ENCODE measurements at places on chromosomes 5 and 9.

DNA sequence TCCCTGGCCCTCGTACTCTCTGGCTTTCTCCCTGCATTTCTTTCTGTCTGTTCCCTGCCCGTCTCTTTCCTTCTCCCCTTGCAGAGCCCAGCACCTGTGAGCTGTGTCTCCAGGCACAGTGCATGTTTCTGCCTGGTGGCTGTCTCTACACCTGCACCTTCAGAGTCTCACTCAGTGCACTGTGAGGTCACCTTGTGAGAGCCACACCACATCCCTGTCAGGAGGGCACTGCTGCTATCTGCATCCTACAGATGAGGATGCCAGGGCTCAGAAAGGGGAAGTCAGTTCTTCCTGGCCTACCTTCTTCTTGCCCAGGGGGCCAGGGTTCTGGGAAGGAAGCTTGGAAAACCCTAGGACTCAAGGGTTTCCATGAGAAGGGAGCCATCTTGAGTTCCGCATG, 69.7 kb upstream of the NEURL1B start:
- DNase-seq, result no peak

DNA sequence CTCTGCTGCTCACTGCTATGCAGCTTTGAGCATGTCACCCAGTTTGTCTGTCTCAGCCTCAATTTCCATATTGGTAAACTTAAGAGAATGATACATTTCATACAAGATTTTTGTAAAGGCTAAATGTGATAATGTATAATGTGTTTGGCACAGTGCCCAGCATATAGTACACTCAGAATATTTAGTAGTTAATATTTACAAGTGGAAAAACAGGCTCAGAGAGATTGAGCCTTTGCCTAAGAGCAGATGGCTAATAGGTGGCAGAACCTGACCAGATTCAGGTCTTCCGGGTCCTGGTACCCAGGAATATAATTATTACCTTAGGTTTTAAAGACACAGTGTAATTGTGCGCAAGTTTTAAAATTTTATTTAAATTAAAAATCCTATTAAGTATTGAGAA, 46.8 kb upstream of the KIAA1958 start:
- DNase-seq, result no peak

GRCh38 chr9:76414661-76415060, 20.4 kb upstream of the RFK start:
- no peak for DNase-seq

DNA sequence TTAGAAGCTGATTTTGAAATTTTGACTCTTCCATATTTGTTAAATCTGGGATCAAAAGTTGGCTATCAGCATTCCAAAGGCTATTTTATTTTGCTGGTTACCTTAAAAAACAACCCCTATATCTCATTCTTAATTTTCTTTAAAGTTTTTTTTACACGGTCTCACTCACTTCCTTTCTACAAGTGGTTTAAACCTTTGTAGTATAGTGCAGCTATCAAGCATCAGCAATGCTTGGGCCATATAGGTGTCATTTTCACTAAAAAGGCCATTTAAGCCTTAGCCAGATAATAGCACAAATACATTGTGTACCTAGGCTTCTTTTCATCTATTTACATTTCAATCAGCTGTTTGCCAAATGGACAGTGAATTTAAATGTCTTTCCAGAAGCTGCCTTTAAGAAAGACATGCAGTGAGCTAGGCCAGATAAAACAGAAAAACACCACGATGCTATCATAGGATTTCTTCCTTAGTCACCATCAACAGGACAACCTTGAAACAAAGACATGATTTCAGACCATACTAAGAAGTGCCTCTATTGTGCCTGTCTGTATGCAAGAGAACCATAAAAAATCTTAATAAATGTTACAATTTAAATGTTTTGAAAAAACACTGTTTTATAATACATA, 104.2 kb downstream of the RAPGEF6 start:
- DNase-seq, result no peak

- DNase-seq, result peak; percentile 22
Measured at GRCh38 chr5:91318724-91319123, 64.4 kb downstream of the ARRDC3 start.

- DNase-seq, result no peak
Measured at GRCh38 chr5:148746826-148747535, 79.4 kb upstream of the ADRB2 start.

DNA sequence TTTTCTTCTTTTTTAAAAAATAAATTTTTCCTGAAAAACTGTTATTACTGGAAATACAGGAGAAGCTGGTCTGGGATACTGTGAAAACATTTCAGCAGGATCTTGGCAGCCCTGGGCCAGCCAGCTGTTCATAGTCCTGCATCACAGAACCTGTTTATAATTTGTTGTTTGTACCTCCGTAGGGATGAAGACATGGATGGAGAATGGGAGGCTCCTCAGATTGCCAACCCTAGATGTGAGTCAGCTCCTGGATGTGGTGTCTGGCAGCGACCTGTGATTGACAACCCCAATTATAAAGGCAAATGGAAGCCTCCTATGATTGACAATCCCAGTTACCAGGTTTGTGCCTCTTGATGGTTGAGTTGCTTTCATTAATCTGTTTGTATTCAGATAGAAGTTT, 12.4 kb upstream of the MAML1 start:
- DNase-seq, result no peak

DNA sequence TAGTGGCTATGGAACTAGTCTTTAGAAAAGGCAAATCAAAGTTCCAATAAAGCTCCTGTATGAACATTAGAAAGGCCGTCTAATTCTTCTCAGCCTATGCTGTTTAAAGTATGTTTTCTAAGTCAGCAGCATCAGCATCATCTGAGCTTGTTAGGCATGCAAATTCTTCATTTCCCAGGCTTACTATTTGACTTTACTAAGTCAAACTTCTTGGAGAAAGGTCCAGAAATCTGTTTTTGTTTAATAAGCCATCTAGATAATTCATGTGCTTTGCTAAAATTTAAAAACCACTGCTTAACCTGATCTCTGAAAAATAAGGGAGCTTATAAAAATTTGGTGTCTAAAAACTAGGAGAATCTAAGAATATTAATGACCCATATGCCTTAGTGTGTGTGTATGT, 200.2 kb upstream of the SGCD start:
- no peak for DNase-seq

DNA sequence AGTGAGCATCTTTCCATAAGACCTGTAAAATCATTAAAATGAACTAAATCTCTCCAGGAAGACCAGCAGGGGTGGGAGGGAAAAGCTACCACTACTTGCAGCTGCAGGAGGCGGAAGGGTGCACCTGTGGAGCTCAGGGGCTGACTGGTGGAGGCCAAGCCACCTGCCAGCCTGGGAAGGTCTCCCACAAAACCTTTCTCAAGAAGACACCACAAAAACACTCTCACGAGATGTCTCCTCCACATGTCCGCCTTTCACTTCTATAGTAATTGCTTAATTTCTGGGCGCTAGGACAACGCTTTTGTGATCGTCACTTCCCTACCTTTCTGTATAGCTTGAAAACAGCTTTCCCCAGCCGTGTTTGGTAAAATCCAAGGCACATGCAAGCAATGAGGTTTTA, 114.4 kb downstream of the ROR2 start:
- DNase-seq, result no peak

- DNase-seq, result no peak
Measured at GRCh38 chr5:73908846-73909245, 282.9 kb downstream of the ARHGEF28 start.

DNA sequence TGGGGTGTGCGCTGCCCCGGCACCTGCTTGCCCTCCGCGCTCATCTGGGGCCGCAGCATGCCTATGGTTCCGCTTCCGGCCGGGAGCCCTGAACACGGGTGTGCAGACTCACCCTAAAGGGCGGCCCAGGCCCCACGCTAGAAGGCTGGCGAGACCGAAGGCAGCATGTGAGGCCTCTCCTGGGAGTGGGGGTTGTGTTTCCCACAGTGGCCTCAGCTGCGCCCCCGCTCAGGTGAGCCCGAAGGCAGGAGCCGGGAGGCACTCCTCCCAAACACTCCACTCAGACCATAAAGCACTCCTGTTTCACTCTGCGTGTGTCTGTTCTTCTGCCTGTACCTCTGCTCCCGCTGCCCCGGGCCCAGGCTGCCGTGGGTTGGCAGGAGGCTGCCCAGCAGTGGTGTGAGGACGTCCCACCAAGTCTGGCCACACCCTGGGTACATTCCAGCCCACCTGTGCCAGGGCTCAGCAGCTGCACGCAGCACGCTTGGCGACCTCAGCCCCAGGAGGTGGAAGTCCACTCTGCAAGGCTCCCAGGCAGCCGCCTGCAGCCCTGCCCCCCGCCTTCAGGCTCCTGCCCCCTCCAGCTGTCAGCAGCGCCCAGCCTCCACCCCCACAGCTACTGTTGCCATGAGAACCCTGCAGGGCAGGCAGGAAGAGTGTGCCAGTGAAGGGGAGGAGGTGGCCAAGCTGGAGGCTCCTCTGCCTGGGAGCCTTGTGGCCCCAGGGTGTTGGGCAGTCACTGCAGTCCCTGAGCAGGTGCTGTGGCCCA, 1.2 kb upstream of the AJM1 start:
- DNase-seq, result no peak

DNA sequence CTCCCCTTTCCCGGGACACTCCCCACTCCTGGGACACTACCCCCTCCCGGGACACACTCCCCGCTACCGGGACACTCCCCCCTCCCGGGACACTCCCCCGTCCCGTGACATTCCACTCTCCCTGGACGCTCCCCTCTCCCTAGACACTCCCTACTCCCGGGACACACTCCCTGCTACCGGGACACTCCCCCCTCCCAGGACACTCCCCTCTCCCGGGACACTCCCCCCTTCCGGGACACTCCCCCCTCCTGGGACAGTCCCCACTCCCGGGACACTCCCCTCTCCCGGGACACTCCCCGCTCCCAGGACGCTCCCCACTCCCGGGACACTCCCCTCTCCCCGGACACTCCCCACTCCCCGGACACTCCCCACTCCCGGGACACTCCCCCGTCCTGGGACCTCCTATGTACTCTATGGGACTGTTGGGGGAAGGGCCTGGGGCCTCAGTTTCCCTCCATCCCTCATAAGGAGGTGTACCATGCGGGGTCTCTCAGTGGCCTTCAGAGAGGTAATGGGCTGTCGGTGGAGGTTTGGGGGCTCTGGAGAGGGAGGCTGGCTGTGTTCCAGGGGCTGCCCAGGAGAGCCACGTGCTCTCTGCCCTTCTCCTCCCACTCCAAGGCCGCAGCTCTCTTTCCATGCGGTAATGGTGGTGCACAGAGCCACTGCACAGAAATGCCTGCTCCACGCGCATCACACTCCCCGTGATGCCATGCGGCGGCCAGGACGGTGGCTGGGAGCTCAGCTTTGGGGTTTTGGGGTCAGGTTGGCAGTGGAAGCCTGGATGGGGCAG, 96.2 kb downstream of the RXRA start:
- DNase-seq, result no peak

GRCh38 chr5:52909192-52909591, 80.0 kb upstream of the ITGA2 start:
- DNase-seq, result no peak

DNA sequence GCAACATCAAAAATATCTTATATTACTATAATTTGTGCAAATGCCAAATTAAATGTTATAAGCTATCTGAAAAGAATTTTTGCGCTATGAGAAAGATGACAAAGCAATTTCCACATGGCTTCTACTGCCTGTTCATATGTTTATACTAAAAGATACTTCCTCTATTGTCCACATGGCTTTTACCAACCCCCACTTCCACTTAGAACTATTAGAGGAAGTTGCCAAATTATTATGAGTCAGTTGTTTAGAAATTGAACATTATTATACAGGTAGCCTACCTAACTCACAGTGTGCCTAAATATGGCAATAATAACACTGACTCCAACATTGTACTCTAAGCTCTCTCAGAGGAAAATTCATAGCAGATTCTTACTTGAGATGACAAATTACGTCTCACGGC, 37.6 kb upstream of the SLC27A6 start:
- DNase-seq, result no peak

- no peak for DNase-seq
Measured at GRCh38 chr9:10512144-10512543, 100.7 kb downstream of the PTPRD start.

DNA sequence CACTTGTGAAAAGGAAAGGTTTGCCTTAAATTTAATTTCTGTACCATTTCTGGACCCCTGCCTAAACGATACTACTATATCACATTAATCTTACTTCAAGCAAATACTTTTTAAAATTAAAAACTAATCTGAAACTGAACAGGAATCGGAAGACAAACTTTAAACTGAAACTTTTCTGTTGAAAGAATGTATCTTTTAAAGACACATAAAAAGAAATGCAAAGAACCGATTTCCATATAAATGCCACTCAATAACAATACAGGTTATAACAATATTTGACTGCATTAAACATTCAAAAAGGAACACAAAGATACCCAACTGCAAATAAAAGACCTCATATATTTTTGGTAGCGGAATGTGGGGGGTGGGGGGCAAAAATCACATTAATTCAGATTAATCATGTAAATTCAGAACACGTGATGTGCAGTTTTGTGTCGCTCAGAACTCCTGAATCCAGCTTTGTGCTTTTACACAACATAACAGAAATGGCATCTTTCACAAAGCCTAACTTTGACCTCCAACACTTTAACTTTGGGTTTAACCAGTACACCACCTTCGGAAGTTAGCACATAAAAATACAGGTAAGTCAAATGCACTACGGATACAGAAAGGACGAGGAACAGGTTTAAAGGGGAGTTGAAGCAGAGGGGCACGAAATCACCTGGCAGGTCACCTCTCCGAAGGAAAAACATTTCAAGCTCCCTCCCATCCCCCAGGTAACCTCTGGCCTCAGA, 925 bp downstream of the LIFR start:
- no peak for DNase-seq

DNA sequence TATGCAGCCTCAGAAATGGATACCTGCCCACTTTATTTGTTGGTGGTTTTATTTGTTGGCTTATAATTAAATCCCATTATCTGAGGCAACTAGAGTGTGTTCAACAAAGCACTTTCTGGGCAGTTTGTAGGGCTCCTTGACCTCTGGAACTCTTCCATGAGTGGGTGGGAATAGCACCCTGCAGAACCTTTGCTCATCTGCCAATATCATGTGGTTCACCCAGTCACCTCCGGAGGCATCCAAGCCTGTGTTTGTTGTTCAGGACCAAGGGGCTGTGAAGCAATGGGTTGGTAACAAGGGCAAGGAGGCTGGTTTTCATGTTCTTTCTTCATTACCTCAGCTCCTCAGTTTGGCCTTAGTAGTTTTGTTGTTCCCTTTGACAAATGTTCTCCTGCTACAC, 314.0 kb downstream of the NDUFS4 start:
- DNase-seq, result no peak

GRCh38 chr5:132465059-132465707, 25.4 kb downstream of the IRF1 start:
- DNase-seq, result peak; percentile 25

GRCh38 chr5:175688352-175689146, 30.7 kb downstream of the HRH2 start:
- DNase-seq, result no peak

- DNase-seq, result no peak
Measured at GRCh38 chr5:172490514-172491461, 36.5 kb upstream of the SH3PXD2B start.

GRCh38 chr5:103758996-103759395, 196.4 kb upstream of the NUDT12 start:
- no peak for DNase-seq

DNA sequence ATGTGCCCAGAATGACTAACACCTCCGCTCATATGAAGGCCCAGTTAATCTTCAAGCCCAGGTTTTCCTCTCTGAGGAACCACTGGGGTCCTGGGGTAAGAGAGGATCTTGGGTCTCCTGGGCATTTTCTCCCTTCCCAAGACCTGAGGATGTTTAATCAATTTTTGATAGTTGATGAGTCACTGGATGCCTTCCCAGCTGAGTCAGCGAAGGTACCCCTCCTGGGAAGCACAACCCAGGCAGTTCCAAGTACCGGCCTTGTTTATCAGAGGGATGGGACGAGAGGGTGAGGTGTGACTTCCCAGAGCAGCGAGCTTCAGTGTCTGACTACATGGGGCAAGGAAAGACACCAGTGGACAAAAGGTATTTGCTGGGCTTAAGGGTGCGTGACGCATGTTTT, 119.6 kb upstream of the IL12B start:
- no peak for DNase-seq

Measured in CD4-positive, alpha-beta T cell treated with Interleukin-10 for 1 hour (primary cell).